ENCODE measurements at places on chromosomes 1 and 21.
A peak's percentile ranks its signal among the peaks of the same experiment; 100 is the strongest.

- DNase-seq, result no peak
Measured at GRCh38 chr1:116359060-116359830, 13.8 kb upstream of the ATP1A1 start.

DNA sequence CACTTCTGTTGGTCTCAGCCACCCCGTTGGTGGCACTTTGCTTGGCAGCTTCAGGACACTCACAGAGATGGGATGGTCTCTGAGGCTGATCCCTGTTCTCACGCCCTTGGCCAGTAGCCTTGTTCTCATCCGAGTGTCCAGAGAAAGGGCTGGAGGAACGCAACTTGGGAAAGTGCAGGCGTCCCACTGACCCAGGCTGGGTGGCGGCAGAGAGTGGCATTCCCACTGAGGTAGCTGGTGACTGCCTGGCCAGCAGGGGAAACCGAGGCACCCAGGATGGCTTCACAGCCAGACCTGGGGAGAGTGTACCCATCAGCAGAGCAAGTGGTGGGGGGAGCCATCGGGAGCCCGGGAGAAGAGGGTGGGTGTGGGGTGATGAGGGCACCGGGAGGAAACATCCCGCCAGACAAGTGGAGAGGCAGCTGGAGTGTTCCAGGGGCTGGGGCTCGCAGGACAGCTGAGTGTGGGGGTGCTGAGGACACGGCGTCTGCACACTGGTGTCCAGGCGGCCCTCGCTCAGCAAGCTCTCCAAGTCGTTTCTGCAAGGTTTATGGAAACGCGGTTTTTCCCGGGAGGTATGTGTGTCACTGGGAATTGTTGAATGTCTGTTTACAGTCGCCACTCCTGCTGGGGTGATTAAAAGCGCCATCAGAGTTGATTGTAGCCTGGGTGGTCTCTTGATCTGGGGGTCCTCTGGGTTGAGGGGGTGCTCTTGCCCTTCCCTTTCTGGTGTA, 97.8 kb downstream of the SIK1 start:
- DNase-seq, result no peak

GRCh38 chr1:158255656-158256055, 1.4 kb downstream of the CD1A start:
- no peak for DNase-seq

DNA sequence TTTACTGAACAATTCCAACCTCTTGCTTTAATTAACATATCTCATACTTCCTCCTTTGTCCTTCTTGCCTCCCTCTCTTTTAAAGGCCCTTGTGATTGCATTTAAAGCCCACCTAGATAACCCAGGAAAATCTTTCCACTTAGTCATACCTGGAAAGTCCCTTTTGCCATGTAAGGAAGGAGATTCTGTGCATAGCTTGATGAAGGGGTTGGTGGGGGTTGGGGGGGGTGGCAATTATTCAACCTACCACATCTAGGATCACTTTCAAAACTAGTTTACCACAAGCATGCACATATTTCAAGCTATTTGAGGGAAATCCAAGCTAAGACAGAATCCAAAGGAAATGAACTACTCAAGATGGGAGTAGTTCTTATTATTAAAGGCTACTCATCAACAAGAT, 249.1 kb upstream of the PTBP2 start:
- no peak for DNase-seq

- no peak for DNase-seq
Measured at GRCh38 chr1:23558872-23559135, 497 bp downstream of the ID3 start.

DNA sequence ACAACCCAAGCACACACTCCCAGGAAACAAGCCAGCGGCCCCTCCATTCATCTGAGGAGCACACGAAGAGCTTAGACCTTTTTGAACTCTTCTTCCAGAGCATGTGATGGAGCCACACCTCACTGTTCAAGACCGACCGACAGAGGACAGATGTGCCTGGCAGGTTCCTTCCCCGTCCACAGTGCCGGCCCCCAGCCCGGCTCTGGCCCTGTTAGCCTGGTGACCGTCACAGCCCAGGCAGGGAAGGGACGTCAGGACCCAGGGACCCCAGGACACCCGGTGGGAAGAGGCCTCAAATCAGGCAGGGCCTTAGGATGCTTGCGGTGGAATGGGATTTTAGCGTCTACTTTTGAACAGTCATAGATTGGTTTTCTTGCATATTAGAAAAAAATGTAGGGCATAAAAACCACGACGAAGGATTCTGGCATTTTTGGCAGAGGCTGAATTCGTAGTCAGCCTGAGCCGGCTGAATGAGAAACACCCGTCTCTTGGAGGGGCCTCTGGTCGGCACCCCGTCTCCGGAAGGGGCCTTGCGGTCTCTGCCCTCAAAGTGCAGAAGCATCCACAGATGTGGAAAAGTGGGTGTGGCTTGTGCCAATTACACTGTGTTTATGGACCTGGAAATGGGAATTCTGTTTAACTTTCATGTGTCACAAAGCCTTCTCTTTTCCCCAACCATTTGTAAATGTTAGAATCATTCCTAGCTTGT, 79.3 kb downstream of the SIK1 start:
- DNase-seq, result peak; percentile 62

GRCh38 chr1:73411479-73411878, 786.5 kb downstream of the LRRIQ3 start:
- DNase-seq, result no peak

- no peak for DNase-seq
Measured at GRCh38 chr1:29286194-29286767, 50.0 kb downstream of the PTPRU start.

All from right hindlimb (tissue), 1 donor.